ENCODE measurements at places on chromosomes 12 and 14.

DNA sequence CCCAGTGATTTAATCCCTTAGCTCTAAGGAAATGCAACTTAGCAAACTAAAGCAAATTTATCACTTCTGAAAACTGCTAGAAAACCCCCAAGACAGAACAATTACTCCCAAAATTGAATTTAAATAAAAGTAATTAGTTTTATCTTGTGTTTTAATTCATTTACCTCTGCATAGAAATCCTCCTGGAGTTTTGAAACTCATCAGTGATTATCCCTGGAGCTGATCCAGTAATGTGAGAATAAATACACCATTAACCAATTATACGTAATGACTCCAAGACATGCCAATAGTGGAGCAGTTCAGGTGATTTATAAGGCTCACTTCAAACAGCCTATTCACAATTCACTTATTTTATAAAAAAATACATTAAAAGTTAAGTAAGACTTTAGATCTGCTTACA lies 855.3 kb upstream of the FLRT2 start:
- no peak for DNase-seq

GRCh38 chr12:131432532-131433260 lies 278.2 kb upstream of the SFSWAP start:
- no peak for DNase-seq

- no peak for DNase-seq
Observed at GRCh38 chr12:52906191-52906601, 1.3 kb upstream of the KRT8 start.

GRCh38 chr12:42504049-42504448 lies 85.5 kb downstream of the PRICKLE1 start:
- DNase-seq: peak; percentile 27

GRCh38 chr14:44287858-44288257 lies 219.2 kb downstream of the FSCB start:
- DNase-seq: peak; percentile 17

GRCh38 chr12:120216742-120217605 lies 16.1 kb upstream of the RPLP0 start:
- no peak for DNase-seq

GRCh38 chr12:14417715-14418114 lies 52.2 kb downstream of the ATF7IP start:
- peak; percentile 94 for DNase-seq

- peak; percentile 80 for DNase-seq
Observed at GRCh38 chr14:50520947-50521815, 11.2 kb downstream of the MAP4K5 start.

GRCh38 chr14:99011385-99011784 lies 260.6 kb downstream of the BCL11B start:
- no peak for DNase-seq

All from amniotic epithelial cell (primary cell).